Fibroblast of the aortic adventitia (primary cell): ENCODE measurements at places on chromosomes 1 and 21. TPM values are rescaled to one million over a fixed set of nuclear protein-coding genes. Genes with fewer than 3 reads are reported as not detected.

BGLAP gene
- total RNA-seq: 0.18 TPM in 1 of 2 replicates, not detected in the other

PROX1 gene
- total RNA-seq: 0.36 TPM in 1 of 2 replicates, not detected in the other

LCE1E gene
- total RNA-seq: not detected in 2 replicates

- peak; percentile 15 for DNase-seq
These were observed 93.7 kb downstream of the TTC3 start for GRCh38 chr21:37166733-37167132.

DNA sequence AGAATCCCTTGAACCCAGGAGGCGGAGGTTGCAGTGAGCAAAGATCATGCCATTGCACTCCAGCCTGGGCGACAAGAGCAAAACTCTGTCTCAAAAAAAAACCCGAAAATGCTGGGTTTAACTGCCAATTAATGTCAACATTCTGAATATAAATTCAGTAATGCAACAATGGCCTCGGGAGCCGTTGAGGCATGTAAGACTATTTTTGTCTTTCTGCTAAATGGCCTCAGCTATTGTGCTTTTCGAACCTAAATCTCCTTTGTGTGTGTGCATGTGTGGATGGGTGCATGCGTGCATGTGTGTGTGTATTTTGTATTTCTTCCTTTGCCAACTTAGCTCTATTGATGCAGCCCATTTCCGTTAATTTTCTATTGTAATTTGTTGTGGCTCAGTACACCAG is 31.6 kb downstream of the CLIC4 start:
- no peak for DNase-seq
